ENCODE measurements at places on chromosomes 11 and 22. TPM values are rescaled to one million over a fixed set of nuclear protein-coding genes. Genes with fewer than 3 reads are reported as not detected.

- no peak for DNase-seq
These were observed 125.8 kb downstream of the RASSF10 start for GRCh38 chr11:13134886-13135285.

PLEKHA7 gene
- 96.6 TPM for total RNA-seq

F2 gene
- total RNA-seq, result not detected

E2F8 gene
- 0.13 TPM for total RNA-seq

UFD1 gene
- 41.5 TPM for total RNA-seq

GRCh38 chr11:111162305-111162704 is 83.2 kb upstream of the POU2AF2 start:
- DNase-seq, result no peak

DNA sequence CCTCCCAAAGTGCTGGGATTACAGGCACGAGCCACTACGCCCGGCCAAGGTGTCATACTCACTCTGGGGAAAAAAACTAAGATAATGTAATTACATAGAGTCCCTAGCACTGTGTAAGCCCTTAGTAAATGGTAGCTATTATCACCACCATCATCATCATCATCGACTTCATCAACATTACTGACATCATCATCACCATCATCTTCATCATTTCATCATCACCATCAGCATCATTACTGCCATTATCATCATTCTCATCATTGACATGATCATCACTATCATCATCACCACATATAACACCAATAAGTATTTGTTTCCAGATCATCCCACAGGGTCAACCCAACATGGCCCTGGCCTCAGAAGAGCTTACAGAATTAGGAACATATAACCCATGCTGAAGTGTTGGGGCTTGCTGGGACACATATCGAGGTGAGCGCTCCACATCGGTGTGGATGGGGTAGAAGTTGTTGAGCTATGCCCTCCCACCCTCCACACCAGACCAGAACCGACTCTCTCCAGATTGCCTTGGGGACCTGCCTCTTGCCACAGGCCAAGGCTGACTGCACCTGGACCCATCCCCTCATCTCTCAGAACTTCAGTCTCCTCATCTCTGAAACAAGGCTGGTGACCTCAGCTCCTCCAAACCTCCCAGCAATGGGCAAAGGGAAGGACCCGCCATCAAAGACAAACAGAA is 14.7 kb upstream of the CD5 start:
- DNase-seq, result no peak

- no peak for DNase-seq
These were observed 5.7 kb downstream of the TMPRSS6 start for GRCh38 chr22:37103656-37104452.

PRR33 gene
- total RNA-seq, result not detected
